Anterior cingulate cortex (tissue), 58 donors: ENCODE measurements at places on chromosomes 7 and 10.

GRCh38 chr10:21515361-21516241, 9.9 kb downstream of the SKIDA1 start:
- DNase-seq = no peak

GRCh38 chr10:11824825-11825224, 1.7 kb downstream of the PROSER2 start:
- DNase-seq = no peak

DNA sequence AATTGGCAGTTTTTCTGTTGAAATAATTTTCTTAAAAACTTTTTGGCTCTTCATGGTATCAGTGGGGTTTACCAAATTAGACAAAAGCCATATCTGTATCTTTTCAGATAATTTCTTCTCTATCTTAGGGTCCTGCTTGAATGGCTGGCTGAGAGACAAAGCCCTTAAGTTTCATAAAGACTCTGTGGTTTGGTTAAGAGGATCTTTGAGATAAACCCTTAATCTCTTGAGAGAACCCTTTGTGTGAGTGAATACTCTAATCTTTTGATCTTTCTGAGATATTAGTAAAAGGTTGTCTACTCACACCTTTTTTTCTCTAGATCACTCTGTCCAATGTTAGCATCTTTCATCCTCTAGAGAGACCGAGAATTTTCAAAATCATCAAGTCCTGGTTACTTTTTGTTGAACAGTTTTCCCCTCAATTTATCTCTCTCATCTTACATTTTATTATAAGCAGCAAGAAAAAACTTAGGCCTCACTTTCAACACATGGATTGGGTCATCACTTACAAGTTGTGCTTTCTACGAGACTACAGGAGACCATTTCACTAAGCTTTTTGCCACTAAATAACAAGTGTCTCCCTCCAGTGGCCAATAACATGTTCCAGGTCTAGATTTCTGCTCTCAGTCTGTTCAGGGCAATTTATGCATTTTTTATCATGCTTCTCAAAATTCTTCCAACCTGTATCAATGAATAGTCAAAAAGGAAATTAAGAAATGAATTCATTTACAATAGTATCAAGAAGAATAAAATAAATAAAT, 28.4 kb downstream of the DNAJC9 start:
- no peak for DNase-seq

GRCh38 chr10:113001599-113002448, 51.8 kb downstream of the TCF7L2 start:
- DNase-seq = no peak

- DNase-seq = no peak
Observed at GRCh38 chr7:6133249-6133648, 102.1 kb downstream of the ANKRD61 start.

DNA sequence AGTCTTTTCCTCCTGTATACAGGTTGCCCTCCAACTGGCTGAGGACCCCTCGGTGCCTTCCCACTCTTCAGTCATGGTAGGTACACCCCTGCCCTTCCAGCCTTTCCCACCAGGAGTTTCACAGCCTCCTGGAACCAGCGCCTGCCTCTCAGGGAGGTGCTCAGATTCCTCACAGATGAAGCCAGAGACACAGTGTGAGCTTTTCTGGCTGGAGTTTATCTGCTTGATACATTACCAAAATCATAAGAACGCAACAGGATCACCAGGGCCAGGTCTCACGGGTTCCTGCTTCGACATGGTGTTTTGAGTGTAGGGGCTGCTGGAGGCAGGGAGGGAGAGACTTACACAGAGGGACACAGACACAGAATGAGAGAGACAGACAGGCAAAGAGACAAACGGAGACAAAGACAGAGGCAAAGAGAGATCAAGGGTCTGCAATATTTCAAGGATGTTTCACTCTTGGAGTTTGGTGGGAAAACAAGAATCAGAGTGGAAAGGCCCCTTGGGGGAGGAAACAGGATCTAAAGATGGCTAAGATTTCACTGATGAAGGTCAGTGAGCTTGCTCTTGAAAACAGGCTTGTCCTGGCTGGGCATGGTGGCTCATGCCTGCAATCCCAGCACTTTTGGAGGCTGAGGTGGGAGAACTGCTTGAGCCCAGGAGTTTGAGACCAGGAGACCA, 6.5 kb upstream of the INMT start:
- no peak for DNase-seq

DNA sequence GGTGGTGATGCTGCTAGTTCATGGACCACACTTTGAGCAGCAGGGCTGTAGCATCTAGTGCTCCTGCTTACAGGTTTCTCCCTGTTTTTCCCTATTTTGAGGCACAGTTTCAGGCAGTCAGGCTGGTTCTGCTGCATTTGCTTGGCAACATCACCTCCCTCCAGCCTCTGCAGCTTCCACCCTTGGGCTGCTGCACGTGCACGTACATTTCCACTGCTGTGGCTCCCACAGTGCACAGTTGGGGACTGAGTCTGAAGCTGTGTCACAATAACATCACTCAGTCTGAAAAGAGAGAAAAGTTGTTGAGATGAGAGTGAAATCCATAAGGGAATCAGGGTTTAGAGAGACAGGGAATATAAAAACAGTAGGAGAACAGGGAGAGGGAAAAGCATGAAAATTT, 230.7 kb upstream of the FZD1 start:
- DNase-seq = no peak

DNA sequence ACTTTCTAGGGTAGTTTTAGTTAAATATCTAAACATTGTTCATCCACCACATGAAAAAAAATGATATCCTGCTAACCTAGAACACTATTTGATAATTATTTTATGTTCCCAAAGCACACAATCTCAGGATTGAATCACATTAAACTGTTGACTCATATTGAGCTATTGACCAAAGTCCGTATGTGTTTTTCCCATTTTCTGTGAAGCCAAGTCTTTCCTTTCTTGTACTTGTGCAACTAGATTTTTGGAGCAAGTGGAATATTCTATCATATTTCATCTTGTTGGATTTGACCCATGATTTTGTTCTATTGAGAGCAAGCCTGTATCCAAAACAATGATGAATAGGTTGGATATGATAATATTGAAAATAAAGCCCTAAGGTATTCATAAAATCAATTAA, 164.6 kb downstream of the SKAP2 start:
- DNase-seq = no peak

GRCh38 chr10:124211921-124212320, 118.5 kb upstream of the CHST15 start:
- no peak for DNase-seq

- DNase-seq = no peak
Observed at GRCh38 chr10:113041324-113041723, 91.3 kb downstream of the TCF7L2 start.

- DNase-seq = no peak
Observed at GRCh38 chr7:10439027-10439426, 534.6 kb upstream of the PHF14 start.

DNA sequence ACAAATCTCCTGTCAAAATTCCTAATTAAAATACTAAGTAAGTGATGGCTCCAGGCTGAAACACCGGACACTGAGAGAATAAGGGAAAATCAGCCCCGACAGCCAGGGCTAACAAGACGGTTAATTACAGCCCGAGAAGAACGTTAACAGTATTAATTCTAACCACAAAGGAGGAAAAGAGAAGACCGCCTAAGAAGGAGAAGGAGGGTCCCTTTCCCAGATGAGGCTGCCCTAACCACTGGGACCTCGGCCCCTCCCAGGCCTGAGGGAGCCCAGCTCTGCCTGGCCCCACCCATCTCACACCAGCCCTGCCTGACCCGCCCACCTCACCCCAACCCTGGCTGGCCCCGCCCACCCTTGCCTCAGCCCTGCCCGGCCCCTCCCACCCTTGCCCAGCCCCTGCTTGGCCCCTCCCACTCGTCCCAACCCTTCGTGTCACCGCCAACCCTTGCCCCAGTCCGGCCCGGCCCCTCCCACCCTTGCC, 51.3 kb downstream of the PWWP2B start:
- DNase-seq = no peak

DNA sequence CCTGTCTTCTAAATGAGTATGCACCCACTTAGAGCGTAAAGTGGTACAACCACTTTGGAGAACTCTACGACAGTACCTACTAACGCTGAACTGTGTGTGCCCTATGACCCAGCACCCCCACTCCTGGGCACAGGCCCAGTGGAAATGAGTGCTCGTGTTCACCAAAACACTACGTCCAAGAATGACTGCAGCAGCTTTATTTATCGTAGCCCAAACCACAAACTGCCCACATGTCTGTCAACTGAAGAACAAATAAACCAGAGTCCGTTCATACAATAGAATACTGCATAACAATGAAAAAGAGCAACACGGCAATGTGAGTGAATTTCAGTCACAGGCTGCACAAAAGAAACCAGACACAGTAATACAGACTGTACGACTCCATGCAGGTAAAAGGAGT, 35.4 kb downstream of the TLL2 start:
- no peak for DNase-seq

DNA sequence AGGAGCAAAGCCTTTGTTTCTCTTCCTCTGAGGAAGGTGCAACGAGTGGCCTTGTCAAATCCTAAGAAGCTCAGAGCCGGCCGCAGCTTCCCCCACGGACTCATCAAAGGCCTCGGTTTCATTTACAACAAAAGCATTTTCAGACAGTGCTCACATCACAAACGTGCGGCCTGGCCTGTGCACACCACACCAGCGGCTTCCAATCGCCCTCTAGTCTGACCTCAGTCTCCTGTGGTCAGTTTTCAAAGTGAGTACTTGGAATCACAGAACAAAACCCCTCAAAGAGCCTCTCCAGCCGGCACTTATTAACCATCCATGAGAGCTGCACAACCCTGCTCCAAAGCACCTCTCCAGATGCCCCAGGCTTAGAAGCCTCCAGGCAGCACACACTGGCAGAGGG, 3.3 kb downstream of the RADIL start:
- DNase-seq = no peak

DNA sequence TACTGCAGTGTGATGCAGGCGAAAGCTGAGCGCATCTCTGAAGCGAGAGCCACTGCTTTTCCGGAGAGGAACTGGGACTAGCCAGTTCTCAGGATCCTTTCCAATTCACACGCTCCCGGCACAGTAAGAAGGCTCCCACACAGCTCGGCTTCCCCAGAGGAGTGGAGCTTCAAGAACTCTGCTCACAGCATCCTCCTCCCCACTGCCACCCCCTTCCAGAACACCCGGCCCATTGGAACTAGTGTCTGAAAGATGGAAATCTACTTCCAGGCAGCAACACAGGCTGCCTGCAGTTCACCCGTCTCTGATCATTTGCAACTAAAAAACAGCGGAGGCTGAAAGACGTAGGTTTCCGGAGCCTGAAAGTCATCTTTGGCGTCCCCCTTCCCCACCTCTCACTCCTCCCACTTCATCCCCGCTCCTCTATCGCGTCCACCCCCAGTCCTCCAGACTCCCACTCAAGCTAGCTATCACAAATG, at the start of gene DGKB:
TSS of gene DGKB (minus strand) at position 163 of the 479 bp plus-strand sequence.
- DNase-seq = peak; percentile 27

- no peak for DNase-seq
Observed at GRCh38 chr10:43383204-43383971, 12.0 kb downstream of the FXYD4 start.
